Astrocyte of the spinal cord (primary cell): ENCODE measurements at places on chromosomes 1 and 21.

- no peak for DNase-seq
These were observed 347.5 kb upstream of the DPYD start for GRCh38 chr1:98268316-98268715.

DNA sequence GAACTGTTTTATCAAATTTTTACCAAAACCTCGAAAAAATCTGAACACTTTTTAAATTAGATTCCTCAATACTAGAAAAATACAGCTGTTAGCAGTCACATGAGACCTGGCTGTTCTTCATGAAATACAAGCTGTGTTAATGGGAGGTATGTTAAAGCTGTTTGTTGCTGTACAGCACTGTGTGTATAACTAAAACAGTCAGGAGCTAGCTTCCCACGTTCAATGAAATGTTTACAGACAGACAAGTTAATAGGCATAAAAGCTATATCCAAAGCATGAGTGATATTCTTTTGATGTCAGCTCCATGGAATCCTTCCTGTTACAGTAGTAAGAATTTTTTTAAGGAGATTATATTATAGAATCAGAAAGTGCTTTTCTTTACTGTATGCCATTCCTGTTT, 223.2 kb upstream of the FOXD3 start:
- DNase-seq = no peak

DNA sequence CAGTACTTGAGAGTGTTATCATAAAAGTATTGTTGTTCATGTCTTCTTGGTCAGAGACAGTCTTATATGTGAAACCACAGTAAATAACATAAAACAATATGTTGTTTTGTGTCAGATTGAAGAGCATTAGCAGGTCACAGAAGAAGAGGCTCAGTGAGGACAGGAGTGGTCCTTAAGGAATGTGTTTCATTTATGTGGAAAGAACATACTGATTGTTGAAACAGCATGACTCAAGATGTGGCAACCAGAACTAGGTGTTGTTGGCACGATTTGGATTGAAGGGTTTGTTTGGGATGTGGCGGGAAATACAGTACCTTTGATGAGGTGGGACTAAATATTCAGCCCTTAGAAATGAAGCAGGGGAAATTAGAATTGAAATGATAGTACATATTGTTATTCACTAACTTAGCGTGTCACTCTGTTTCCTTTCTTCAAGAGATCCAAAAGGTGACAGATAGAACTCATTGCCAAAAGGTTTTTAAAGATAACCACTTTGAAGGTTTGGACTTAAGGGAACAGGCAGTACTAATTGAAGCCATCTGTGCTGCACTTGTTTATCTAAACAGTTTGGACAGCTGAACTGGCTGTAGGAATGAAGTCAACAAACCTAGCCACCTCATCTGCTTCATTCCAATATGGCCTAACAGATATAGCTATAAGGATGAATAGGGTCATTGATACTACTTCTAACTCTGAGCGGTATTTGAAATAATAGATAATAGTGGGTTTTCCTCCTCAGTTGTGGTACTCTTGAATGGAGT, 14.4 kb downstream of the RALGPS2 start:
- peak; percentile 22 for DNase-seq

GRCh38 chr21:46119637-46120271, 21.8 kb downstream of the COL6A2 start:
- no peak for DNase-seq

DNA sequence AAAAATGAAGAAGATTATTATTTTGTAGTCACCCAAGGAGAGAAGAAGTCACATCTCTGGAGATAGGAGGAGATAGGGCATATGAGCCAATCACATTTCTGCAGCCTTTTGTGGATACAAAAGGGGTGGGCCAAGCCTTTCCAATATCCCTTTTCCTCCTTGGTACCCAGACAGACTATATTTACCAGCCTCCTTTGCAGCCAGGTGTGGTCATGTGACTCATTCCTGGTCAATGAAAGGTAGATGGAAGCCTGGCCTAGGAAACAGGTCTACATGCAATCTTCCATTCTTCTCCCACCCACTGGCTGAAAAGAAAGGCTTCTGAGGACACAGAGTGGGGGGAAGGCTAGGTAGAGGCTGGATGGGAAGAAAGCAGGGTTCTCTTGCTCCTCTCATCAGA, 58.1 kb upstream of the ERG start:
- DNase-seq = no peak

GRCh38 chr1:61173118-61173517, 90.8 kb downstream of the NFIA start:
- DNase-seq = no peak

DNA sequence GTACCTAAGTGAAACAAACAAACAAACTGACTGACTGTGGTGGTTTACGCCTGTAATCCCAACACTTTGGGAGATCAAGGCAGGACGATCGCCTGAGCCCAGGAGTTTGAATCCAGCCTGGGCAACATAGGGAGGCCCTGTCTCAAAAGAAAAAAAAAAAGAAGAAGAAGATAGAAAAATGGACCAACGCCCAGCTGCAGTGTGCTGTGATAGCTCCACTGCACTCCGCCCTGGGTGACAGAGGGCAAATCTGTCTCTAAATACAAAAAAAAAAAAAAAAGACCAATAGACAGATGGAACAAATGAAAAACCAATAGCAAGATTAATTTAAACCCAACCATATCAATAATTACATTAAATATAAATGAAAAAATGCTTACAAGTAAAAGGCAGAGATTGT, 13.9 kb downstream of the AKR7A3 start:
- DNase-seq = no peak

DNA sequence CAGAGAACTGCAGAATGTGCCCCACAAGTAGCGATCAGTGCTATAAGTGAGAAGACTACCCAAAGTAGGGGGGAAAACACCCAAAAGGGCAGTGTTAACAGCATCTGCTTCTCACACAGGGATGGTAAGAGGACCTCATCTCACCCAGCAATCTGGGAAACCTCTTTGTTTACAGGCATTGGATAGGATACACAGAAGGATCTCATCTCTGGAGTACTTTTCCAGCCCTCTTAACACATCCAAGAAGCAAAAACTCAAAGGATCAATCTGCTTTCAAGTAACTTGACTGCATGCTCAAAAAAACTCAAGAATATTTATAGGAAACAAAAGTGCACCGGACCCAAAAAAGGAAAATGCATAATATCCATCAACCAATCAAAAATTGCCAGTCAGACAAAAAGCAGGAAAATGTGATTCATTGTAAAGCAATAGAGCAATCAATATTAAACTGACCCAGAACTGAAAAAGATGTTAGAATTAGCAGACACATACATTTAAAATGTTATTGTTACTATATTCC, 311.0 kb upstream of the CXADR start:
- DNase-seq = no peak
